ENCODE measurements at places on chromosomes 5 and 9.

GRCh38 chr5:41043109-41043747, 27.9 kb downstream of the MROH2B start:
- DNase-seq: no peak

GRCh38 chr5:14250748-14251701, 107.9 kb downstream of the TRIO start:
- no peak for DNase-seq

- peak; percentile 33 for DNase-seq
These were observed 130.0 kb downstream of the COL23A1 start for GRCh38 chr5:178460174-178460573.

- no peak for DNase-seq
These were observed 134.1 kb downstream of the RGS3 start for GRCh38 chr9:113597390-113598241.

GRCh38 chr9:98099346-98099745, 19.7 kb downstream of the TRIM14 start:
- DNase-seq: peak; percentile 13

DNA sequence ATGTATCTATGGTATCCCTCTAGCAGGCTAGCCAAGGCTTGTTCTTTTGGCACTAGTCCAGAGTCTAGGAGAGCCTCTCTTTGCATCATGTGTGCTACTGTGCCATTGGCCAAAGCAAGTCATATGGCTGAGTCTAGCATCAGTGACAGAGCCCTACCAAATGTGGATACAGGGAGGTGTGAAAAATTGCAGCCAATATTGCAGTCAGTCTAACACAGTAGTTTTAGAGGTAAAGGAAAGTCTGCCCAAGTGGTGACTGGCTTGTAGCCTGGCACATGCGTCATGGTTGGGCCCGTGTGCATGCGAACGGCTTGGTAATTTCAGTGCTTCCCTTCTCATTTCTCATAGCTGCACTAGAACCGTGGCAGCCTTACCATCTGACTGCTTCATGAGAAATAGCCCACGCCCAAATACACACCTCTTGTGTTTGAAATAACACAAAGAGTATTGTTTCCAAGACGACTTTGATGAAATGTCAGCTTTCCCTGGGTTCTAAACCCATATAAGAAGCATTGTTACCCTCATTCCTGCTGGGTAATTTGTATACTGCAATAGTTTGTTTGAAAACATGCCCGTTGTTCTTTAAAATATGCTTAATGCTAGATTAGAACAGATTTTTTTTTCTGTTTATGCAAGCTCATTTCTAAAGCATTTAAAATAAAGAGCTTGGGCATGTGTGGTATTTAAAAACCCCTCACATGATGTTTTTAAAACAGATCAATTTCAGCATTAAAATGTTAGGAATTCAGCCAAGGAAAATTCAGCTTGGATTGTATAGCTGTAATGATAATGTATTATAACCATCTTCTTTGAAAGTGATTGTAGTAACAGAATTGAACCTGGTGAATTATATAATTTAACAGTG, 113.2 kb downstream of the TLE4 start:
- DNase-seq: no peak

- DNase-seq: peak; percentile 65
These were observed 65.0 kb downstream of the IRX2 start for GRCh38 chr5:2686321-2687124.

DNA sequence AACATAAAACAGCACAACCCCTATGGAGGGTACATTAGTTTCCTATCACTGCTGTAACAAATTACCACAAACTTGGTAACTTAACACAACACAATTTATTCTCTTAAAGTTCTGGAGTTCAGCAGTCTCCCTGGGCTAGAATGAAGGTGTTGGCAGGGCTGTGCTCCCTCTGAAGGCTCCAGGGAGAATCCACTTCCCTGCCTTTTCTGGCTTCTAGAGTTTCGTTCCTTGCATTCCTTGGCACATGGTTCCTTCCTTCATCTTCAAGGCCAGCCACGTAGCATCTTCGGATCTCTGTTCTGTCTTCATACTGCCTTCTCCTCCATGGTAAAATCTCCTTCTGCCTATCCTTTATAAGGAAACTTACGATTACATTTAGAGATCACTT, 25.0 kb upstream of the GSN start:
- DNase-seq: no peak

All from endodermal cell (in vitro differentiated cells).